Stimulated activated naive CD8-positive, alpha-beta T cell treated with anti-CD3 and anti-CD28 coated beads, Interleukin-15, Interleukin-2, amounts not matched to agents 100 U/mL and 50 U/mL, for 24 hours (primary cell): ENCODE measurements at places on chromosomes 7 and 10.

DNA sequence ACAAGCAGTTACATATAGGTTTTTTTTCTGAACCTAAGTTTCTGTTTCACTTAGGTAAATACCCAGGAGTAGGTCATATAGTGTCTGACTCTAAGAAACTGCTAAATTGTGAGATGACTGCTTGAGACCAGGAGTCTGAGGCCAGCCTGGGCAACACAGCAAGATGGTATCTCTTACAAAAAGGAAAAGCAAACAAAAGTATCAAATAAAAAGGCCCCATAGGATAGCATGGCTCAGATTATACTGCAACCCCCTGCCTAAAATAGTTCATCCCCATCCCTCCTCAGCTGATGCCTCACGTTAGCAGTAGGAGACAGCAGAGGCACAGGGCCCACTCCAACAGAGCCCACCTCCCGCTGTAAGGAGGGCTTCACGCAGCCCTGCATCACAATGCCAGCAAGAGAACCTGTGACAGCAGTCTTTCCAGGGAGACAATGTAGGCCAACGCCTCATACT lies 90.3 kb downstream of the SRPK2 start:
- no peak for DNase-seq

DNA sequence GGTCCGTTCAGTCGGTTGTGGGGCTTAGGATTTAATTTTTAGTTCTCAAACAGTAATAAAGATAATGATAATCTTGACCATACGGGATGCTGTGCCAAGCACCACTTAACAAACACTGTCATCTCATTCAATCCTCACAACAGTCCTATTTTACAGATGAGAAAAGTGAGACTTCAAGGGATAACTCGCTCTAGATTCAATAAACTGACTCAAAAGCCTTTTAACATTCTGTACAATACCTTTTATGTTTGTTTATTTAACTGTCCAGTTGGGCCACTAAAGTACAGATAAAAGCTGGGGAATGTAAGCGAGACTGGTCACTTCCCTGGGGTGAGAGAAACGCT lies 437 bp upstream of the CFAP69 start:
- no peak for DNase-seq

GRCh38 chr7:111529507-111530355 lies 32.6 kb downstream of the IMMP2L start:
- DNase-seq: no peak

DNA sequence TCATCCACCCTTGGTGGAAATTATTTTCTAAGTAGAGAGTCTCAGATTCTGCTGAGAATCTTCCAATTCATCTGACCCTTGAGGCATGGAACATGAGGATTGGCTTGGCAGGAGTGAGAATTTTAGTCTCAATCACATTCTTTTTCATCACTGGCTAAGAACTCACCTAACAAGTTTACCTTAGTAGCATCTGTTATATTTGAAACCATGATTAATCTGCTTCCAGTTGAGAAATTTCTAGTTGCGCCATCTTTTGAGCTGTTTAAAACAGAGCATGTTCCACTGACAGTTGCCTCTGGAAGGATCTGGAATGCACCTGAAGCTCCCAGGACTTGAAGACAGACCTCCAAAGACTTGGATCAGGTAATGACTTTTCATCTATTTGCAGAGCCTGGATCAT lies at the start of gene LIPK:
Gene LIPK (plus strand): TSS at position 292 of the 400 bp plus-strand sequence. CDS start 18,295 bp downstream, outside the sequence.
- DNase-seq: no peak

GRCh38 chr10:130742941-130743675 lies 568.4 kb downstream of the TCERG1L start:
- DNase-seq: no peak

DNA sequence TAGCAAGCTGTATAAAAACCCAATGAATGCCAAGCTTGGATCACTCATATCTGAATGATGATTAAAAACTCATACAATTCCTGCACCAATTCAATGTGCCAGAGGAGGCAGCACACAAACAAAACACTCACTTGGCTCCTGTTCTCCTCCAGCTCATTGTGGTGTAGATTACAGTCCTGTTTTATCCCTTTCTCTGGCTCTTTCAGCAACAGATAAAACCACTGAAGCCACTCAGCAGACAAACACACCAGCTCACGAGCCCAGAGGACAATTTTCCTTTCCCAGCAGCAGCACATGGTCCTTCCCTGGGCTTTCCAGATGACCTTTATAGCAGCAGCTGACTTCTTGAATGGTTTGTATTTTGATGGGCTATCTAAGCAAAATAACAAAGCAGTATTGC lies 107.3 kb upstream of the STARD3NL start:
- no peak for DNase-seq

DNA sequence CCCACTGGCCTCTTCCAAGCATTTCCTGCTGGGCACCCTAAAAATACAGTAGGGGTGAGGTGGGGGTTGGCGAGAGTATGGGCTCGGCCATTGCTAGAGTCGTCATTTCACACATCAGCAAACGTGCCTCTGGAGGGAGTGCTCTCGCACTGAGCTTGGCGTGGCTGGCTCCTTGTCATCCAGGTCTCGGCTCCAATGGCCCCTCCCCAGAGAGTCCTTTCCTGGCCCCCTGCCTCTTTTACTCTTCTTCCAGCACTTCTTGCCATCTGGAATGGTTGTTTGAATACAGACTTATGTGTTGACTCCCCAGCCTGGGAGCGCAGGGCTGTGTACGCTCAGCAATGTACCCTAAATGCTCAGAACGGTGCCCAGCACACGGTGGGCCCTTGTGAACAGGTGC lies 18.8 kb downstream of the UNC5B start:
- no peak for DNase-seq

DNA sequence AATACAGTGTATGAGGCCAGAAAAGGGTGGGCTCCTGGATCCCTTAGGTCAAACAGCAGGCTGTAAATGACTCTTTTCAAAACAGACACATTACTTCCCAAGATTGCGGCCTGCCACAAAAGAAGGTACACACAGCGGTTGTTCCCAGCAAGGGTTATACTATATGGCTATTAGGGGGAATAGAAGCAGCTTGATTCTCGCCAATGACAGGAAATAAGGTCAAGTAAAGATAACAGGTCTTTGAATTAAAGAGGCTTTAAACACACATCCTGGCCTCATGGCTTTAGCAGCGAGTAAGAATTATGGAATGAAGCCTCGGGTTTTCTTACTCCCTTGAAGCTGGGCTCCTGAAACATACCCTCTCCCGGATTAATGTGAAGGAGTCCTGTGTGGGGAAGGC lies 58.3 kb downstream of the CYP26A1 start:
- no peak for DNase-seq

- no peak for DNase-seq
Measured at GRCh38 chr10:24661376-24661775, 62.3 kb downstream of the ARHGAP21 start.

DNA sequence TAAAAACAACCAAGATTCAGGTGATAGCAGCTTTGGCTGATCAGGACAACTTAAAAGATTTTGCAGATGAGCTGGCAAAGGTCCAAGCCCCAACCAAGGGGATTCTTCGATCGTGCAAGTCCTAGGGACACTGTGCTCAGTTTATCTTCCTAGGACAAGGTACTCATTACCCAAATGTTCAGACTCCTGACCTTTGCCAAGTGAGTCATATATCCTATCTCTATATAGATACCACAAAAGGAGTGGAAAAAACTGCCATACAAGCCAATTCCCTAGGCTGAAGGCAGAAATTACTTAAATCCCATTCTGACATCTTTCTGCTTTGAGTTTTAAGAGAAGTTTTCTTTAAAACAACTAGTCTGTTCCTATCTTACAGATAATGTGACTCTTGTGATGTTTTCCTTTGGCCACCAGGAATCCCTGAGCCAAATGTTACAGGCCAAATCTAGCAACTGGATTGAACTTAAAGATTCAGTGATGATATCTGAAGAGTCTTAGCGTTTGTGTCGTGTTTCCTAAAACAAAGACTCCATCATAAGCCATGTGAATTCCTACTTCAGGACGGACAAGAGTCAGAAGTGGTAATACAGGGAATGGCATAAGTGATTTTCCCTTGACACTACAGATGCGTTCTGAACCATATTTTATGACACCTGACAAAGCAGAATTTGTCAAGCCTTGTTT lies 142.6 kb upstream of the ASAH2 start:
- DNase-seq: no peak

GRCh38 chr7:27920281-27920946 lies 180.5 kb downstream of the TAX1BP1 start:
- DNase-seq: no peak

- DNase-seq: no peak
Measured at GRCh38 chr7:18499407-18500177, 4.0 kb downstream of the HDAC9 start.

DNA sequence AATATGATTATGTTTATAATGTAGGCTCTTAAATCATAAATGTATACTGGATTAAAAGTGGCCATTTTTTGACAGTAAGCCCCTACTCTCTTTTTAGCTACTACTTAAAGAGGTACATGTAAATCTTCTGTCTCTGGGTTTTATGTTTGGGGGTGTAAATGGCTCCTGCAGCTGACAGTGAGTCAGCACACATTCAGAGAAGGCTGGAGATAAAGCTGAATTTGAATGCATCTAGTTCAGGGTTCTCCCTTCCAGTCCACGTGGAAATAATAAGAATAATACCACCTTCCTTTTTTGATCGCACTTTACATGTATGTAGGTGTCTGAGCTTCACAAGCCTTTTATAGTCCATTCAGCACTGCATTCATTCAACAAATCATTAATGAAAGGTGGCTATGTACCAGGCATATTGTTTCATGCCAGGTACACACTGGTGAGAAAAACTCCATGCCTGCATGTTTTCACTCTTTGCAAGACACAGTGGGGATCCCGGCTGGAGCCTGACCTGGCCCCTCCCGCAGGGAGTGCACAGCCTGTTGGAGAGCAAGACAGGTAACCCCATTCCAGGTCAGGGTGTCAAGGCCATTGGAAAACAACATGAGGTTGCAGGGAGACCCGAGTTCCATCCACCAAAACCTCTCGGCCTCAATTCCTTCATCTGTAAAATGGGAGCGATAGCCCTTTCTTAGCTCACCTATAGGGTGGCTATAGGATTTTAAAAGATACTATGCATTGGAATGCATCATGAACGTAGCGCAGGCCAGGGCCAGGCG lies 107.5 kb upstream of the ANLN start:
- DNase-seq: no peak

DNA sequence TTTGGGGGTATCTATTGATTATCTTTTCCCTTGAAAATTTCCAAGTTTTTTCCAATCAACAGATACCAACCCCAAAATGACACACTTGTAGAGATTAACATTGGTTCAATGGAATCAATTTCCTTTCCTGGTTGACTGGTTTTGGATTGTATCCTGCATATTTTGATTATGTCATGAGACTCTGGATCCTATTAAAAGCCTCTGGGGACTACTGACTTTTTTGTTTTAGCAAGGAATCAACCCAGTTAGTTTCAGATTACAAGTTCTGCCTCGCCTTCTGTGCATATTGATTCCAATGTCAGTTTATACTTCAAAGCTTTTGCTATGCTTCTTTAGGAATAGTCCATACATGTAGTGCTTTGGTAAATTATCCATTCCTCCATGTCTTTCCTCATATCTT lies 29.2 kb downstream of the COPG2 start:
- DNase-seq: no peak

GRCh38 chr7:10618953-10619352 lies 354.7 kb upstream of the PHF14 start:
- DNase-seq: no peak

DNA sequence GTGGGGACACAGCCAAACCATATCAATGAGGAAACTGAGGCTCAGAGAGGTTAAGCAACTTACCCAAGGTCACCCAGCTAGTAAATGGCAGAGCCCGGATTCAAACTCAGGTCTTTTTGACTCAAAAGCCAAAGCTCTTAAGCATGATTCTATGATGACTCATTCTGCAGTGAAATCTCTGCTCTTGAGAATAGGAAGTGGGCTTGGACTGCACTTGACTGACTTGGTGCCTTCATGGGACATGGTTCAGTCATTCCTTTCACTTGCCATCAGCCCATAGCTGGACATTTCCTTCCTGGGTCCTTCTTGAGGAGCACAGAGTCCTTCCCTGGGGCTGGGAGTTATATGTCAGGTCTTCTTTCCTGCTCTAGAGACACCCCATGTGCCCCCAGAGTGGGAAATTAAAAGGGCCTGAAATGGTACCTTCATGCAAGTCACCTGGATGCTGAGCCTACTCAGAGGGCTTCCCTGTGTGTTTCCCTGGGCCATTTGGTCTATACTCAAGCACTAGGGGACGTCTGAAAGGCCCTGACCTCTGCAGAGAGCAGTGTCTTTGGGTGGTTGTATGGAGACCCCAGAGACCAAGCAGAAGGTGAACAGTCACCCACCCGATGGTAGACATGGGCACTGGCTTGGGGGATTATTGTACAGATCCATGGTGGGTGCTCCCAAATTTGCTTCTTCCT lies 62.4 kb upstream of the SDK1 start:
- DNase-seq: no peak

DNA sequence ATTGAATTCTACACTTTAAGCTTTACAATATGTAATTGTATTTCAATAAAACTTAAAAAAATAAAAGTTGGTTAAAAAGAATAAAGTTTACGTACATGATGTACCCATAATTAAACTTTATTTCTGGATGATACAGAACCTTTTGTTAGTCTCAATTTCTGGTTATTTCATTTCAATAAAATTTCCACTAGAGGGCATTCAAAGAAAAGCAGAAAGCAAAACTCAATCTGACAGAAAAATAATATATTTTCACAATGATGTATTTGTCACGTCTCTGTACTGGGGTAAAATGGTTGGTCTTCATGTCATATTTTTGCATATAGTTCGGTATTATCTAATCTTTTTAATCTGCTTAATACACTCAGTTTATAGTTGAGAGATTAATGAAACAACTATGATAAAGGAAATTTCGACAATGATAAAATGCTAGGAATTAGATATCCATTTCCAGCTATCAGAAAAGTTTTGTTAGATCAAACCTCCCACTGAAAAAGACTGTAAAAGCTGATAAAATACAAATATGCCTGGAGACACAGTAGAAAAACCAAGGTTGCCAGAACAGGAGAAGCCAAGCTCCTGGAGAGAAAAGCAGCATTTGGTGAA lies 27.4 kb downstream of the ASZ1 start:
- DNase-seq: no peak

DNA sequence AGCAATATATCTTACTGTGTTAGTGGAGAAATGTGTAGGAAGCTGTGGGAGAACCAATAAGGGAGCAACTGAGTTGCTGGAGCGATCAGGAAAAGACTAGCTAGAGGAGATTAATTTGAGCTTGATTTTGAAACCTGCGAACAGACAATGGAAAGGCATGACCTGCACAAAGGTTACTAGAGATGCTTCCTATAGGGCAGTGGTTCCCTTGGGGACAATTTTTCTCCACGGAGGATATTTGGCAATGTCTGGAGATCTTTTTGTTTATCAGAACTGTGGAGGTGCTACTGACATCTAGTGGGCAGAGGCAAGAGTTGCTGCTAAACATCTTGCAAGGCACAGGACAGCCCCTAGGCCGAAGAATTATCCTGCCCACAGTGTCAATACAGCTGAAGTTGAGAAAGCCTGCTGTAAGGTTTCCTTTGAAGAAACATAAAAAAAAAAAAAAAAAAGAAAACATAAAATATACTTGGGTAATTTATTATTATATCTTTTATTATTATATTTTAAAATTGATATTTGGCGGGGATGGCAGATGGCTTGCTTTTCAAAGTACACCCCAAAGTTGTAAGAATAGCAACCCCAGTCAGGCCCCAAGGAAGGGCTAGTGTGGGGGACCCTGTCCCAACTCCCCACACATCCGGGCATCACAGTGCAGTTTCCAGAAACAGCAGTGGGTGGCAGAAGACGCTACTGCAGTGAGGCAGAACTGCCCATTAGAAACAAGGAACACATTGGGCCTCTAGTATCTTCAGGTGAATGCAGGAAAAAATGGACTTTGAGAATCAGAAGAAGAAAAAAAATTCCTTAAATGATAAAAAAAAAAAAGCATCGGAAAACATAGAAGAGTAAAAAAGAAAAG lies 481.6 kb downstream of the SH2D4B start:
- DNase-seq: no peak
